ENCODE measurements at places on chromosomes 4 and X.
A peak's percentile ranks its signal among the peaks of the same experiment; 100 is the strongest.

GRCh38 chrX:21963731-21964405 lies 23.4 kb downstream of the SMS start:
- DNase-seq: no peak

GRCh38 chr4:10093801-10094552 lies 22.6 kb downstream of the WDR1 start:
- no peak for DNase-seq

- no peak for DNase-seq
These were observed 9.1 kb downstream of the KLB start for GRCh38 chr4:39415678-39416283.

- no peak for DNase-seq
These were observed 409.5 kb downstream of the SPRY1 start for GRCh38 chr4:123806056-123806455.

- DNase-seq: peak; percentile 36
These were observed 669 bp downstream of the TMEM150C start for GRCh38 chr4:82560853-82561785.

DNA sequence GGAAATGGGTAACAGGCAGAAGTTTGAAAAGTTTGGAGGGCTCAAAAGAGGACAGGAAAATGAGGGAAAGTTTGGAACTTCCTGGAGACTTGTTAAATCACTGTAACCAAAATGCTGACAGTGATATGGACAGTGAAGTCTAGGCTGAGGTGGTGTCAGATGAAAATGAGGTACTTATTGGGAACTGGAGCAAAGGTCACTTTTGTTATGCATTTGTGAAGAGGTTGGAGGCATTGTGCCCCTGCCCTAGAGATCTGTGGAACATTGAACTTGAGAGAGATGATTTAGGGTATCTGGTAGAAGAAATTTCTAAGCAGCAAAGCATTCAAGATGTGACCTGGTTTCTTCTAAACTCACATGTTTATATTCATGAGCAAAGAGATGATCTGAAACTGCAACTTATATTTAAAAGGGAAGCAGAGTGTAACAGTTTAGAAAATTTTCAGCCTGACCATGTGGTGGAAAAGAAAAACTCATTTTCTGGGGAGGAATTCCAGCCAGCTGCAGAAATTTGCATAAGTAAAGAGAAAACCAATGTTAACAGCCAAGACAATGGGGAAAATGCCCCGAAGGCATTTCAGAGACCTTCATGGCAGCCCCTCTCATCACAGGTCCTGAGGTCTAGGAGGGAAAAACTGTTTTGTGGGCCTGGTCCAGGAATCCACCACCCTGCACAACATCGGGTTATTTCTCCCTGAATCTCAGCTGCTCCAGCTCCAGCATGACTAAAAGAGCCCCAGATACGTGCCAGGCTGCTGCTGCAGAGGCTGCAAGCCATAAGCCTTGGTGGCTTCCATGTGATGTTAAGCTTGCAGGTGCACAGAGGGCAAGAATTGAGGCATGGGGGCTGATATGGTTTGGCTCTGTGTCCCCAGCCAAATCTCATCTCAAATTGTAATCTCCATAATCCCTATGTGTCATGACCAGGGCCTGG lies 632.5 kb upstream of the GNPDA2 start:
- DNase-seq: no peak

- DNase-seq: no peak
These were observed 83.2 kb downstream of the CPE start for GRCh38 chr4:165462009-165462408.

DNA sequence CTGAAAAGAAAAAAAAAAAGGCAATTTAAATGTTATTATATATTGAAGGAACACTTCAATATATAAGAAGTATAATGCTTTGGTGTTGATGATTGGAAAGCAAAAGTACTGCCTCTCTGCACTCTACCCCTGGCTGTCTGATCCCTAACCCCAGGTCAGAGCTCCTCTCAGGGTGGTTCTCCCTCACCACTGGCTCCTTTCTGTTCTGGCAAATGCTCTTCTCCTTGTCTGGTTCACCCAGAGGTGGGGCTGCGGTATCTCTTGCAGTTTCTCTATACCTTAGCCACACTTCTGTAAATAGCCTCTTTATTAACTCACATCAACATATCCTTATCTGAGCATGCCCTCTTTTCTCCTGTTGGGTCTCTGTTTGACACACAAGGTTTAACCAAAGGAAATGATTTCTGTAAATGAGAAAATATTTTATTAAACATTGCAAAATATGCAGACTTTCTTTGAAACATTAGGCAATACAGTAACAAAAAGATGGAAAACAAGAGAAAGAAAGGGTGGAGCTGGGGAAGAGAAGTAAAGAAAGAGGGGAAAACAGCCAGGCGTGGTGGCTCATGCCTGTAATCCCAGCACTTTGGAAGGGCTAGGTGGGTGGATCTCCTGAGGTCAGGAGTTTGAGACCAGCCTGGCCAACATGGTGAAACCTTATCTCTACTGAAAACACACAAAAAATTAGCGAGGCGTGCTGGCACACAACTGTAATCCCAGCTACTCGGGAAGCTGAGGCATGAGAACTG lies 45.7 kb downstream of the ING2 start:
- no peak for DNase-seq

- DNase-seq: no peak
These were observed 34.4 kb upstream of the ANXA3 start for GRCh38 chr4:78517050-78517652.
